Articular chondrocyte of knee joint (primary cell): ENCODE measurements at places on chromosomes 4 and X. TPM values are rescaled to one million over a fixed set of nuclear protein-coding genes. Genes with fewer than 3 reads are reported as not detected.

PRSS12 gene
- 0.76 TPM in 1 of 2 replicates, not detected in the other for total RNA-seq

RBBP7 gene
- 102 and 109 TPM in 2 replicates for total RNA-seq

S100G gene
- total RNA-seq: not detected in 2 replicates

FGA gene
- not detected in 2 replicates for total RNA-seq

RXFP1 gene
- total RNA-seq: 0.13 and 0.97 TPM in 2 replicates

CXXC4 gene
- not detected in 2 replicates for total RNA-seq

CNKSR2 gene
- total RNA-seq: 3.1 and 5.9 TPM in 2 replicates

PRR32 gene
- total RNA-seq: not detected in 2 replicates

DCAF12L2 gene
- 0.11 and 0.78 TPM in 2 replicates for total RNA-seq

USP17L17 gene
- total RNA-seq: not detected in 2 replicates

CT45A2 gene
- not detected in 2 replicates for total RNA-seq
